H4 (cell line): ENCODE measurements at places on chromosomes 5 and 9. TPM values are rescaled to one million over a fixed set of nuclear protein-coding genes. Genes with fewer than 3 reads are reported as not detected.

- DNase-seq: peak; percentile 6
Observed at GRCh38 chr9:2662496-2662895, 40.9 kb downstream of the VLDLR start.

- DNase-seq: no peak
Observed at GRCh38 chr5:139893873-139894272, 98.3 kb downstream of the PSD2 start.

- DNase-seq: no peak
Observed at GRCh38 chr9:37417252-37417803, 5.2 kb upstream of the GRHPR start.

DNA sequence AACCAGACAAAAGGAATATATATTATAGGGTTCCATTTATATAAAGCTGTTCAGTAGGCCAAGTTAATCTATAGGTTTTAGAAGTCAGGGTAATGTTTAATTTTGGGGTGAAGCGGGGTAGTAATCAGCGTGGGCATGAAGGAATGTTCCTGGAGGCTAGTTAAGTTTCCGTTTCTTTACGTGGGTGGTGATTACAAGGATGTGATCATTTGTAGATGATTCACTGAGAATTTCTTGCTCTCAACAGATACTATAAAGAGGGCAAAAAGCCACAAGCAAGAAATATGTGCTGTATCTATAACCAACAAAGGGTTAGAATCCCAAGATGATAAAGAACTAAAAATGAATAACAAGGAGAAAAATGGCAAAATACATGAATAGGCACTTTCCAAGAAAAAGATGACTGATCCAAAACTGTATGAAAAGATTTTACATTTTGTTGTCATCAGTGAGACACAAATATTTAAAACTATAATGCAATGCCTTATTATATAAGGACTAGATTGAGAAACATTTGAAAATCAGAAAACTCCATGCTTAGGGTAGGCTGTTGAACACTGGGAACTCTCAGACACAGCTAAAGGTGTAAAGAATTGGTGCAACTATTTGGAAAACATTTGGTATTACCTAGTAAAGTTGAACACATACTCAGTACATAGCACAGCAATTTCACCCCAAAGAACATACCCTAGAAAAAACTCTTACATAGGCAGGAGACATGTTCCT lies 224.3 kb upstream of the S1PR3 start:
- DNase-seq: no peak

Gene ITK
- 0.02 TPM in 1 of 2 replicates, not detected in the other for total RNA-seq

DNA sequence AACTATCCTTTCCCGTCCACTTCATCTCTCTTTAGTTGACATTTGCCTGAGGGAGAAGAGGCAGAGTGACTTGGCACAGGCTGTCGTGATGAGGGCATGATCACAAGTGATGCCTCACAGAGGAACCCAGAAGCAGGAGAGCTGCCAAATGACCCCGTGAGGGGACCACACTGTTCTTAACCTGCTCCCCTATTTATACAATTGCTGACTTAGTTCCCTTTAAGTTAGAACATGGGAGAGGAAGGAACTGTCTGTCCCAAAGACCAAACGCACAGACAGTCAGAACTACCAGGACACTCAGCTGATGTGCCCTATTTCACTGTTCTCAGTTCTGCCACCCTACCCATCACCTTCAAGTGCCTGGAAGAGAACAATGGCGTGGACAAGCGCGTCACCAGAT lies 73.7 kb downstream of the SLC1A3 start:
- DNase-seq: no peak

GRCh38 chr9:10479172-10479571 lies 133.6 kb downstream of the PTPRD start:
- DNase-seq: peak; percentile 1

- no peak for DNase-seq
Observed at GRCh38 chr5:130206686-130207085, 302.4 kb downstream of the CHSY3 start.

DNA sequence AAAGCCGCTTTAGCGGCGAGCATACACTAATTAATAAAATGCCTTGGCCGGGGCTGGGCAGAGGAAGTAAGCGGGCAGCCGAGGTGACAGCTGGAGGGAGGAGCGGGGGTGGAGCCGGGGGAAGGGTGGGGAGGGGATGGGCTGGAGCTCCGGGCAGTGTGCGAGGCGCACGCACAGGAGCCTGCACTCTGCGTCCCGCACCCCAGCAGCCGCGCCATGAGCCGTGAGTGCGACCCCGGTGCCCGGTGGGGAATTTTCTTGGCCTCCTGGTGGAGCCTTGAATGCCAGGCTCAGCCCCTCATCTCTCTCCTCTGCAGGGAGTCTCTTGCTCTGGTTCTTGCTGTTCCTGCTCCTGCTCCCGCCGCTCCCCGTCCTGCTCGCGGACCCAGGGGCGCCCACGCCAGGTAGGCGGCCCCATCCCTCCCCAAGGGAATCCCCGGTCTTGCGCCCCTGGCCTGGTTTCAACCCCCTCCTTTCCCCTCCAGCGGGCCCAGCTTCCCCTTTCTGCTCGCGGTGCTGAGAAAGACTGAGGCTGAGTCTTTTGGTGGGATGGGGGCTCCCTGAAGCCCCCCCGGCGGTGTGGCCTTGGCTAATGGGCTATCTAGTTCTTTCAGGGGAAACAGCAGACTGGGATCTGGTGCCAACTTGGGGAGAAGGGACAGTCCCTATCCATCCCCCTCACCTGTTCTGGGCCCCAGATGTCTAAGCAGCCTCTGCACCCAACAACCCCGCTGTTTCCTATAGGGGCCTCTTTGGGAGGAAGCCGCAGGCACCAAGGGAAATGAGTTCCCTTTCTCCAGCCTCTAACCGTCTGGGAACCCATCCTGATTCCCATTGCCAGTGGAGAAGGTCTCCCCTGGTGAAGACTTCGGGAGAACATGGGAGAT lies at the start of gene PTGS1:
Gene PTGS1, plus strand, starts transcription at position 156 of the 887 bp plus-strand sequence. Its CDS starts 61 bp downstream, at position 217.
- no peak for DNase-seq

DNA sequence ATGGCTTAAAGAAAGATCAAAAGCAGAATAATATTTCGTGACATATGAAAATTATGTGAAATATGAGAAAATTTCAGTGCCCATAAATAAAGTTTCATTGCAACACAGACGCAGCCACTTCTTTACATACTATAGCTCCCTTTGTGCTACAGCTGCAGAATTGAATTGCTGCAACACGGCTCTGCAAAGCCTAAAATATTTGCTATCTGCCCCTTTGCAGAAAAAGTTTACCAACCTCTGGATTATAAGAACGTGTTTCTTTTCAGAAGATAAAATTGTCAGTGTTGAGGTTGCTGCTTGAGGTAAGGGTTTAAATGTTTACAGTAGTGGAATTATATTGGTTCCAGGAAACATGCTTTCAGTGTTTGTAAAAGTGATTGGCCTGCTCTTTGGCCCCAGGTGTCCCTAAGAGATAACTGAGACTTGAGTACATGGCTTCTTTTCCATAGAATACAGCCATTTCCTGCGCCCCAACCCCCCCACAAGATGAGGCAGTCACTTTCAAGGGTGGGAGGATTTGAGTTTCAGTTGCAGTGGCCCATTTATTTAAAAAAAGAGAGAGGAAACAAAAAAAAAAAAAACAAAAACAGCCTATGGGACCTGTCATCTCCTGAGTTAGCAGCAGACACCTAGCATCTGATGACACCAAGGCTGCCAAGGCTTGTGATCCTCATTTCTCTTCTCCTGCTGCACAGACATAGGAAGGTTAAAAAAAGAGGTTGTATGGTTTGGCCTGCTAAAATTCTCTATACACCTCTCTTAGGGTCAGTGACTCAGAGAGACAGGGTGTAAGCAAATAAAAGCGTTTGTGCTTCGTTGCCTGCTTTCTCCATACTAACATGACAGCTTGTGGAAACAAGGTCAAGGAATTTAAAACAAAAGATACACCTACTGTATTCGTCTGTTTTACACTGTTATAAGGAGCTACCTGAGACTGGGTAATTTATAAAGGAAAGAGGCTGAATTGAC lies 28.0 kb upstream of the HTR4 start:
- DNase-seq: no peak

- DNase-seq: peak; percentile 76
Observed at GRCh38 chr5:90932052-90932699, 373.6 kb downstream of the ADGRV1 start.

GRCh38 chr9:136899196-136899595 lies 12.9 kb downstream of the TRAF2 start:
- no peak for DNase-seq

- peak; percentile 49 for DNase-seq
Observed at GRCh38 chr5:88690409-88691229, 192.4 kb downstream of the MEF2C start.

GRCh38 chr5:57987552-57987951 lies 472.3 kb downstream of the PLK2 start:
- DNase-seq: no peak

Gene ALDH1A1
- total RNA-seq: 4.4 and 7.6 TPM in 2 replicates

- no peak for DNase-seq
Observed at GRCh38 chr5:170570476-170570875, 66.7 kb downstream of the KCNIP1 start.

Gene MCTP1
- total RNA-seq: 3.3 and 6.5 TPM in 2 replicates

DNA sequence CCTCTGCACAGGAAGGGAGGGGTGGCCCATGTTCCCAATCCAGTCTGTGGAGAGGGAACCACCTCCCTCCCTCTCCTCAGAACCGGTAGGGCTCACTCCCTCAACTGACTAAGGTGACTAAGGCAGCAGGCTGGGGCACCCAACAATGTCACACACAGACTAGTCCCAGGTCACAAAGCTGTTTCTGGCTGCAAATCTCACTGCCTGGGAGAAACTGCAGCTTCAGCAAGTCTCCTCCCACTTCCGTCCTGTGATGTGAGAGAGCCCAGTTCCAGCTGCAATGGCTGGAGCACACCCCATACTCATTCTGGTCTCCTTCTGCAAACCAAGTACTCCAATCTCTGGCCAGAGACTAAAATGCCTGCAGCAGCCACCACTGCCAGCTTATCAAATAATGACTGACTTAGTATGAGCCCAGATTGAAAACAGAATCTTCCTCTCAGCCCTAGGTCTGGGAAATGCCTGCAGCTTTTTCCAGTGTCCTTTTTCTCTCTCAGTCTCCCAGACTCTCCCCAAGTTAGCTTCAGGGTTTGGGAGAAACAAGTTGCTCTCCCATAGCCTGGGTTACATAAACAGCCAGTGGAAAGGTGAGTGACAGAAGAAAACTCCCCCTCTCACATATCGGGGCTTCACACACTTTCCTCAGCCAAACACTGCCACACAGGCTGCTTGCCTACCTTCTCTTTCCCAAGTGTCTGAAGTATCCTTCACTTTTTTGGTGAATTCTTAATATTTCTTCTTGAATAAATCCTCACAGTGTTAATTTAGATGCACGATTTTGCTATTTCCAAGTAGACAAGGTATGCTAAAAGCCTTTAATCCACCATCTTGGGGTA lies 247.4 kb upstream of the RASA1 start:
- peak; percentile 22 for DNase-seq

DNA sequence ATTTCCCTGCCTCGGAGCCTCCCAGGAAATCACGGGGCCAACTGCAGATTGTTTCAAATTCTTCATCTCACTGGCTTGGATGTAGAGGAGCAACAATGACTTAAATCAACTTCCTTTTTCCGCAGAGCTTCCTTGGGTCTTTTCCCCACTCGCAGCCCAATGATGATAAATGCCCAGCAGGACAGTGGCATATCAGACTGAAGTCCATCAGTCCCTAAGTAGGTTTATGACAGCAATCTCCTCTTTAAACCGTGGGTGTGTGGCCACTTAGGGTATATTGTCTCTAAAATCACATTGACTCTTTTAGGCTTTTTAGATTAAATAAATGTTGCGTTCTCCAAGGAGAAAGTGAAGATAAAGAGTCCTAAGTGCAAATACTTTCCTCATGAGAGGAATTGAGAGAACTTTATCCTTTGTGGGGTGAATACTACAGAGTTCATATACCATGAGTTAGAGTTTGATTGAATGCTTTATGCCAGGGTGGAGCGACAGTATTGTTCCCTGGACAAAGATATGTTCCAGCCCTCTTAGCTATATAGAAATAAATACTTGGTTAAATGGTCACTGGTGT lies 59.1 kb downstream of the IQGAP2 start:
- no peak for DNase-seq

DNA sequence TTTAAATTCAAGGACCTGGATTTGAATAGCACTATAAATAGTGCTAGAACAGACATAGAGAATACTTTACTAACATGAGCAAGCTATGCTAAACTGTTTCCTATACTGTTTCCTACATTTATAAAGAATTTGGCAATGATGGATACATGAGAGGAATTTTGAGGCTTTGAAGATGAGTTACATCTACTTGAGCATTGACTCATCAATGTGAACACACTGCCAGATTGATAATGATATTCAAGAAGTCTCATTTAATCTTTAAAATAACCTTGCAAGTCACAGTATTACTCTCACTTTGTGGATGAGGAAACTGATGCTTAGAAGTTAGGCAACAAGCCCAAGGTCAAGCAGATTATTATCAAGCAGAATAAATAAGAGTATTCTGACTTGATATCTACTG lies 281.9 kb downstream of the DNAH5 start:
- no peak for DNase-seq

Gene GABRB2
- 0.64 and 0.81 TPM in 2 replicates for total RNA-seq

GRCh38 chr5:170360709-170361108 lies 28.5 kb downstream of the KCNMB1 start:
- no peak for DNase-seq
